Activated CD4-positive, alpha-beta T cell treated with anti-CD3 and anti-CD28 coated beads for 36 hours (primary cell): ENCODE measurements at places on chromosomes 3 and 15. TPM values are rescaled to one million over a fixed set of nuclear protein-coding genes. Genes with fewer than 3 reads are reported as not detected.

Gene STXBP5L
- not detected for total RNA-seq

Gene SCN10A
- not detected for total RNA-seq

Gene CCK
- total RNA-seq, result not detected

Gene GATM
- 2.5 TPM for total RNA-seq

Gene NRG4
- not detected for total RNA-seq

Gene GOLGA8M
- 0.35 TPM for total RNA-seq

Gene AADACL2
- total RNA-seq, result not detected

Gene GPR27
- 1.6 TPM for total RNA-seq

Gene FEZF2
- not detected for total RNA-seq

Gene IRAK2
- total RNA-seq, result 3.9 TPM

Gene ABHD17C
- total RNA-seq, result 6.7 TPM

Gene TF
- 0.11 TPM for total RNA-seq

Gene FGD5
- 0.09 TPM for total RNA-seq

Gene SLC6A20
- not detected for total RNA-seq

Gene CHRNA7
- 0.11 TPM for total RNA-seq

Gene STRIT1
- total RNA-seq, result not detected

Gene SAMMSON
- total RNA-seq, result not detected

Gene AQP9
- 0.18 TPM for total RNA-seq

Gene MGA
- 39.3 TPM for total RNA-seq

Gene MIX23
- total RNA-seq, result 148 TPM

Gene MGLL
- 0.50 TPM for total RNA-seq

Gene TMCC1
- total RNA-seq, result 14.8 TPM

Gene CHRM5
- total RNA-seq, result not detected

Gene SERPINI2
- total RNA-seq, result not detected

Gene WDR48
- total RNA-seq, result 36.5 TPM

Gene RBPMS2
- total RNA-seq, result not detected

Gene SENP2
- 24.6 TPM for total RNA-seq

Gene TMEM108
- total RNA-seq, result not detected

Gene EFCAB12
- total RNA-seq, result 0.56 TPM

Gene HRH1
- 0.98 TPM for total RNA-seq

Gene TRIP4
- total RNA-seq, result 19.6 TPM

Gene LRRC15
- total RNA-seq, result 0.04 TPM

Gene COLQ
- total RNA-seq, result 1.3 TPM

Gene RGMA
- 0.14 TPM for total RNA-seq

Gene GATA2
- total RNA-seq, result 0.07 TPM

Gene MAGEF1
- 14.3 TPM for total RNA-seq
